ENCODE measurements at places on chromosomes 2 and 18.
A peak's percentile ranks its signal among the peaks of the same experiment; 100 is the strongest.

DNA sequence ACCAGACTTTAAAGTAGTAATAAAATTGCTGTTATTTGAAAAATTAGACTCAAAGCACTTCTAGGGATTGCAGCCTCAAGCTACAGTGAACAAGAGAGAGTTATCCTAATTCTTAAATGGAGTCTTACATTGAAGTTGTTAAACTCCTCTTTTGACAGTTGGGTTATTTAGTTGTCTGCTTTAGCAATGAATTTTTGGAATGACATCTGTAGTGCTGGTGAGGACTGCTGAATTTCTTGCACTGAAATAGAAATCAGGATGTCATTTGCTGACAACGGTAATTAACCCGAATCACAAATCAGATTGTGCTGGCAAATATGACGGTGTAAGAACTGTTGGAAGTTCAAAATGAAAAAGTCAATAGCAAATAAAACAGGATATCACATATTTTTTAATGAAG is 78.0 kb upstream of the LYPD6B start:
- DNase-seq, result no peak

GRCh38 chr2:19419211-19419880 is 60.9 kb upstream of the OSR1 start:
- peak; percentile 7 for DNase-seq

GRCh38 chr2:58377181-58377580 is 136.1 kb upstream of the FANCL start:
- no peak for DNase-seq

- DNase-seq, result no peak
These were observed 9.9 kb downstream of the ACVR1 start for GRCh38 chr2:157866202-157866601.

DNA sequence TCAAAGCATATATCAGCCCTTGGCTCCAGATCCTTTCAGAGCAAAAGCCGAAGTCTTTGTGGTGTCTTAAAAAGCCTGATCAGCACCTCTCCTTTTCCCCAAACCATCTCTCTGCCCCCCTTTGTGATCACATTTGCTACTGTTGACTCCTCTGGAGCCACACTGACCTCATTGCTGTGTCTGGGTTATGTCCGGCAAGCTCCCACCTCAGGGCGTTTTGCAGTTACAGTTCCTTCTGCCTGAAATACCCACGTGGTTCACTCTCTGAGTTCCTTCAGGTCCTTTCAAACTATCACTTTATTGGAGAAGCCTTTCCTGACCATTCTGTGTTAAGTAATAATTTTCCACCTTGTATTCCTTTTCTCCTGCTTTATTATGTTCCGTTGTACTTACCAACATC is 11.8 kb downstream of the C2orf69 start:
- no peak for DNase-seq

- DNase-seq, result no peak
These were observed 96.7 kb downstream of the SH3BP4 start for GRCh38 chr2:235048549-235048948.

GRCh38 chr2:100193291-100193710 is 50.9 kb upstream of the AFF3 start:
- DNase-seq, result no peak

DNA sequence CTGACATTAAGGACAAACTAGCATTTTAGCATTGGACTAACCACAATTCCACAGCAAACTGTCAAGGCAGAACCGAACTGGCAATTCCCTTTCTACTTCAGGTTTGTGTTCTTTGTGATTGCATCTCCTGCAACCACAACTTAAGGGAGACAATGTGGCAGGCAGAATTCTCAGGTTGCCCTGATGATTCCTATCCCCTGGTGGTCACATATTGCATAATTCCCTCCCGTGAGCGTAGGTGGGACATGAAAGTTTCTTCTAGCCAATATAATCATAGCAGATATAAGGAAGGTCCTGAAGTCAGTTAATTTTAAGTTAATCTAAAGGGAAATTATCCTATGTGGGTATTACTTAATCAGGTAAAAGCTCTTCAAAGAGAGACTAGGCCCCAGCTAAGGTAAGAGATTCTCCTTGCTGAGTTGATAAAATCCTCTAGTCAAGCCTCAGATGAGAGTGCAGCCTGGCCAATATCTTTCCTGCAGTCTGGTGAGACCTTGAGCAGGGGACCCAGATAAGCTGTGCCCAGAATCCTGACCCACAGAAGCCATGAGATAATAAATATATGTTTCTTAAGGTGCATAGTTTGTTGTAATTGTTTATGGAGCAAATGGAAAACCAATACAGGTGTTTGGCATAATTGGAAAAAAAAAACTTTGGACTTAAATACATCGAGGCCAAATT is 45.9 kb upstream of the TNP1 start:
- DNase-seq, result no peak
